ENCODE measurements at places on chromosomes 4 and X.

GRCh38 chr4:150982557-150983233, 32.4 kb downstream of the LRBA start:
- no peak for DNase-seq

DNA sequence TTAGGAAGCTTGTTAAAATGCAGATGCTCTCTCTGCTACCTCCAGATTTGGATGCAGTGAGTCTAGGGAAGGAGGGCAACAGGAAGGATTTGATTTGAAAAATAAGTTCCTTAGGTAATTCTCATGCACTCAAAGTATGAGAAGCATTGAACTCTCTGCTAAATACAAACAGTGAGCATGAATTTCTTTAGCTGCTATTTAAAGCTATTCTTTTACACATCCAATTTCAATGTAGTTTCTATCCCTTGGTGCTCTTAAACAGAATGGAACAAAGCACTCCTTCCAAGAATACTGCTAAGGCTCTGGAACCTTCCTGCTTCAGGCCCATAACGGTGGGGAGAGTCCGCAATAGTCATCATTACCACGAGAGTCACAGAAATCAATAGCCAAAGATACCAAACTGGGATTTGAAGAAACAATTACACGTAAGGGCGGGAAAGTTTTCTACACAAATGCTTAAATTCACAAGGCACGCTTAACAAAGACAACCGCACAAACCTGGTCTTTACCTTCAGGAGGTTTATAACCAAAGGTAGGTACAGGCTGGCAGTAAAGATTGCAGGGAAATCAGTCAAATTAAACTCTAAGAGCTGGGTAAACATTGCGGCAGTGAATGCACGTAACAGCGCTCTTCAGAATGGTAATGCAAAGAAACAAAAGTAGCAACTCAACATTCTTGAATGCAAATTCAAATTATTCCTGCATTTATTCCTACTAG, 123.2 kb upstream of the NAP1L5 start:
- no peak for DNase-seq

DNA sequence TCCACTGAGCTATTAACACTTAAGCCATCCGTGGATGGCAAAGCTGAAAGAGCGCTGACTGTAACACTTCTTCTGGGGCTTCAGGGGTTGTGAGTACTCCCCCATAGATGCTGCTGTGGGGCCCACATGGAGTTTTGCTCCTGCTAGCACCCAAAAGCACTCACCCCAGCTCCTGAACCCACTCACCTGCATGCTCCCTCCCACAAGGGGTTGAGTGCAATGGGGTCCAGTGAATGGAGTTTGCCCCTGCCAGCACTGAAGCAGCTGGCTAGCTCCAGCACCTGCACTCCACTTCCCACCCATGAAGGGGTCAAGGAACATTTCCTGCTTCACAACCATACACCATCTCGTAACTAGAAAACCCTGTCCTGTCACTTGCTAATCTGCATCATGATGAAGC, 78.9 kb downstream of the IL21 start:
- DNase-seq: no peak

DNA sequence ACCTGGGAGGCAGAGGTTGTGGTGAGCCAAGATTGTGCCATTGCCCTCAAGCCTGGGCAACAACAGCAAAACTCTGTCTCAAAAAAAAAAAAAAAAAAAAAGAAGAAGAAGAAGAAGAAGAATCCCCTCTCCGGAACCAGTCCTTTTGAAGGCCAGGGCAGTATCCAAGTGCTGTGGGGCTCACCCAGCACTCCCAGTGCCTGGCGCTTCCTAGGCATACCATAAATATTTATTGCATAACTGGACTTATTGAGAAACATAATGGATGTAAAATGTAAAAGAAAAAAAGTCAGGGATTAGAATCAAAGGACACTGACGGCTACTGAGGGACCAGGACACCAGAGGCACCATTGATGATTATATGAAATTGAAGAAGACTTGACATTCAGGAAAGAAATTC, 162.1 kb upstream of the KIT start:
- no peak for DNase-seq

GRCh38 chr4:81687471-81687870, 215.8 kb upstream of the RASGEF1B start:
- DNase-seq: no peak

DNA sequence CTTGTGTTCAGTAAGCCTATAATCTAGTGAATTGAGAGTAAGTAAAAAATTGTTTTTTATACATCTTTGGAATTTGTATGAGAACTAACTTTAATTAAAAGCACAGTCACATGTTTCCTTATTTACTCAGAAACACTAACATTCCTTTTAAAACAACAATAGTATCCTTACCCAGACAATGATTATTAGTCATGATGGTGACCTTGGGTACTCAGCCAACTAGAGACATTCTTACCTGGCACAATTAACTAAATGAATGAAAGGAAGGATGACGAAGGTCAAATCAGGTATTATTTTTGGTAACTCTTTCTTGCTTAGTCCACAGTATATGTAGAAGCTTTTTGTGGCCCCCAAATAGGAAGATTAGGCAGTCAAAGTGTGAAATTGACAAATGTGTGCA, 901.0 kb downstream of the FAT4 start:
- no peak for DNase-seq

DNA sequence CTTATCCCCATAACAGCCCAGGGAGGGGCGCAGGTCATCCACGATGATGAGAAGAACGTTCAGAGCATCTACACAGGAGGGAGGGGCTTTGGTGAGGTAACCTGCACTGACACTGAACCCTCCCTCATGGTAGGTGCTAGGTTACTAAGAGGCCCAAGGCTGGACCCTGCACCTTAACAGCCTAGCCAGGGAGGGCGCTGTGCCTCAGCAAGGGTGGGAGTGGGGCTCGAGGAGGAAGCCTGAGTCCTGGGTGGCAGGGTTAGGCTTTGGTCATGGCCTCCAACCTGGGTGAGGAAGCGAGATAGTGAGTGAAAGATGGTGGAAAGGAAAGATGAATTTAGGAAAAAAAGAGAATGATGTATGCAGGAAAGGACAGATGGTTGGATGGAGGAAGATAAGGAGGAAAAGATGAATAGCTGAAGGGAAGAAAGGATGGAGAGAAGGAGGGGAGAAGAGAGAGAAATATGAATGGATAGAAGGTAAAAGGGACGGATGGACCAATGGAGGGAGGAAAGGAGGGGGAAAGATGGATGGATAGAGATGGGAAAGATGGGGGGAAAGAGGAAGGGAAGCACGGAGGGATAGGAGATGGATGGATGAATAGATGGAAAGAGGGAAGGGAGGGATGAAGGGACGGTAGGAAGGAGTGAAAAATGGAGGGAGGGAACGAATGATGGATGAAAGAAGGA, 736 bp downstream of the IDS start:
- no peak for DNase-seq

GRCh38 chrX:143121477-143121876, 95.7 kb downstream of the SPANXN4 start:
- no peak for DNase-seq

- DNase-seq: no peak
These were observed 8.6 kb upstream of the PDHA1 start for GRCh38 chrX:19334945-19335626.

GRCh38 chr4:156193106-156193505, 239.4 kb upstream of the CTSO start:
- DNase-seq: no peak

DNA sequence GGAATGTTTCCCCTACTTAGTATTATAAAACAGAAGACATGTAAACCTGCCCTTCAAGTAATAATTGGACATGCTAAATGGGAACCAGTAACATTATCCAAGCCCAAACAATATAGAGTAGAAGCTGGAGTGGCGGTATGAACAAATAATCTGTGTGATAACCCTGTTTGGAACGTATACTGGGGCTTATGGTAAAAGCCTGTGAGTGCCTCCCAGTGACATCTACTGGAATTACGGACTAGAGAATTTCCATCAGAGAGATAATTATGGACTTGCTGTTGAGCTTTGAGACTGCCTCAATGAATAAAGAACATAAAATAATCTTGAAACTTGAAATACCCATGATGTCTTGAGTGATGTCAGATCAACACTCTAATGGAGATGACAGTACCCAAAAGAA, 406.3 kb upstream of the GRIA3 start:
- no peak for DNase-seq

DNA sequence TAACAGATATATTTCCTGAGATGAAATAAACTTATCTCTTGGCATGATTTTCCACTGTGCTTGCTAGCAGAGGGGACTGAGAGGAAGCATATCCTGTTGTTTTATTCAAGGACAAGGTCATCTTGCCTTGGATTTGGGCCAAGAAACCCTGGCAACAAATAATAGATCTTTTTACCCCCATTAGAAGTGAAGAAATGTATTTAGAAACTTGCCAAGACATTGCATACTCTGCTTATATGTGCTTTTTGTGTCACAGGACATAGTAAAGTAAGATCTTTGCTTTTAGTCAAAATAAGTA, 170.2 kb downstream of the RAPGEF2 start:
- no peak for DNase-seq

DNA sequence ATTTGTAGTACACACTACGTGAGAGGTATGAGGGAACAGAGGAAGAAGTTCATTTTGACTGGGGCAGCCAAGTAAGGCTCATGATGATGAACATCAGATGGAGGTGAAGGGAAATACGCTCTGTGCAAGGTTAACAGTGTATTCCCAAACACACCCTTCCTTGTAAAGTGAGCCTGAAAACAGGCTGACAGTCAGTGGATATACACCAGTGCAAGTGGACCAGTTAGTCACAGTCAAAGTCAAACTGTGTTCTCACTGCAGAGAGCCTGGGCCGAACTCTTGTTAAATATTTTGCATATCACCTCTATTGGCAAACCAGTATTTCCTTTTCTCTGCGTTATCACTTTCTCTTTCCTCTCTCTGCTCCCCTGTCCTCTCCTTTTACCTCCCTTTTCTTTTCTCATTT, 23.4 kb upstream of the RHOH start:
- DNase-seq: no peak

GRCh38 chr4:78345237-78345636, 206.3 kb upstream of the ANXA3 start:
- no peak for DNase-seq

- DNase-seq: no peak
These were observed 5.3 kb upstream of the GPR82 start for GRCh38 chrX:41718481-41719235.

DNA sequence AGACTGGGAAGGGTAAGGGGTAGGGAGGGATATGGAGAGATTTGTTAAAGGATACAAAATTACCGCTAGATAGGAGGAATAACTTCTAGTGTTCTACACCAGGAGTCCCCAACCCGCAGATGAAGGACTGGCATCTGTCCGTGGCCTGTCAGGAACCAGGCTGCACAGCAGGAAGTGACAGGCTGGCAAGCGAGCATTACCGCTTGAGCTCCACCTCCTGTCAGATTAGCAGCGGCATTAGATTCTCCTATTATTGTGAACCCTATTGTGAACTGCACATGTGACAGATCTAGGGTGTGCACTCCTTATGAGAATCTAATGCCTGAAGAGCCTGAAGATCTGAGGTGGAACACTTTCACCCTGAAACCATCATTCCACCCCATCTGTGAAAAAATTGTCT, 27.9 kb upstream of the BBS7 start:
- DNase-seq: no peak

DNA sequence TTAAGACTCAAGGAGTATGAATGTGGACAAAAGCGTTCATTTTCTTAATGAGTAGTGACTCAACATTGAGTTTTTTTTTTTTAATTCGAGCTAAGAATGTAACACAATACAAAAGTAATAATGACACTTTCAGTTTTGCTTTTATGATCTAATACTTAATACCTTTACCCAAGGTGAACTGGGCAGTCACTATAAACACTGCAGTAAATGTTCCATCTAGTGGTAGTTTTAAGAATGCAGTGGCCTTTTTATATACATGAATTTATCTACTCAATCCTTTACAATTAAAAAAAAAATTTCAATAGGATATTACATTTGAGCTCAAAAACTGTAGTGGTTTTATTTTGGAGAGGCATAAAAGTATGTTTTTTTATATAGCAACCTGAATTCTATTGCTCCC, 33.9 kb downstream of the PDK3 start:
- DNase-seq: no peak

GRCh38 chr4:26873391-26874026, 12.9 kb downstream of the STIM2 start:
- no peak for DNase-seq

- no peak for DNase-seq
These were observed 29.1 kb upstream of the MAGEA8 start for GRCh38 chrX:149851864-149852263.

DNA sequence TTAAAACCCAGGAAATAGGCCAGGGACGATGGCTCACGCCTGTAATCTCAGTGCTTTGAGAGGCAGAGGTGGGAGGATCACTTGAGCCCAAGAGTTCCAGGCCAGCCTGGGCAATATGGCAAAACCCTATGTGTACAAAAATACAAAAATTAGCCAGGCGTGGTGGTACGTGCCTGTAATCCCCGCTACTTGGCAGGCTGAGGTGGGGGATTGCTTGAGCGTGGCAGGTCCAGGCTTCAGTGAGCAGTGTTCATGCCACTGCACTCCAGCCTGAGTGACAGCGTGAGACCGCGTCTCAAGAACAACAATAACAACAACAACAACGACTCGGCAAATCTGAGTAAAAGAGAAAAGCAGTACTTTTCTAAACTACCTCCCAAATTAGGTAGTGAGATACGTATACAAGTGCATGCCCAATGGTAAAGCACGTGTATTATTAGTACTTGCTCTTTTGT, 13.0 kb upstream of the NDUFC1 start:
- DNase-seq: no peak

- no peak for DNase-seq
These were observed 6.9 kb downstream of the CCNB3 start for GRCh38 chrX:50211510-50211909.

DNA sequence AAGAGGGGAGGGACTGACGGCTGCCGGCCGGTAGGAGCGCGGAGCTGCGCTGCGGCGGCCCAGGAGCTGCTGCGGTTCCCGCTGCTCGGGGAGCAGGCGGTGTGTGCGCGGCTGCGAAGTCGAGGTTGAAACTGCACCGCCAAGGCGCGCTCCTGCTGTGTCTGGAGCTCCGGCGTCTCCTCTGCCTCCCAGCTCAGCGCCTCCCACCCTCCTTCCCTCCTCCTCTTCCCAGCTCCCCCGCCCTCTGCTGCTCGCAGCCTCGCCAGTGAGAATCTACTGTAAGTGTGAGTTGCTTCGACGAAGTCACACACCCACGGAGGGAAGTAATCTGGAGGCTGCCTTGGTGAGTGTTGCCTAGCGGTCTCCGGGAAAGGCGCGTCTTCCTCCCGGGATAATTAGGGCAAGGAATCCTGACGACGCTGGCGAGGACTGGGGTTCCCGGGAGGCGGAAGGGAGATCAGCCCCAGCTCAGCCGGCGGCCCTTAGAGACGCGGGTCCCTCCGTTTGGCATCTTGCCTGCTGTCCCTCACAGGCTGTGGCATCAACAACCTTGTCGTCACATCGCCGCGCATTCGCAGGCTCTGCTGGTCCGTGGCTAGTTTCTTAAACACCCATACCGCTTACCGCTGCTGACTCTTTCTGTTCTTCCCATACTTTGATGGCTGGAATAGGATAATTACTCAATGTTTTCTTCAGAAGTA, at the start of gene EPHA5:
EPHA5 (minus strand) TSS at position 159 of the 701 bp plus-strand sequence. CDS start 747 bp downstream, outside the sequence.
- DNase-seq: peak; percentile 47

GRCh38 chrX:48196745-48197201, at the start of gene SSX5:
Gene SSX5 (minus strand): TSS chrX:48196795. CDS start chrX:48195358, 1,437 bp downstream.
- DNase-seq: no peak

GRCh38 chr4:185019456-185020292, 1.4 kb downstream of the HELT start:
- no peak for DNase-seq

GRCh38 chr4:186149872-186150271, 41.5 kb upstream of the CYP4V2 start:
- DNase-seq: no peak

- no peak for DNase-seq
These were observed 59.5 kb upstream of the TADA2B start for GRCh38 chr4:6983544-6984142.
